ENCODE measurements at places on chromosomes 11 and 22. TPM values are rescaled to one million over a fixed set of nuclear protein-coding genes. Genes with fewer than 3 reads are reported as not detected.

The PDGFD gene
- total RNA-seq, result 40.4 TPM

The DEPDC7 gene
- total RNA-seq, result not detected

The CD3D gene
- not detected for total RNA-seq

The C22orf31 gene
- total RNA-seq, result not detected

The CARD18 gene
- total RNA-seq, result not detected

The MED19 gene
- 11.3 TPM for total RNA-seq

The SPDYC gene
- total RNA-seq, result not detected

The MRGPRF gene
- 52.6 TPM for total RNA-seq

The CADM1 gene
- total RNA-seq, result 40.2 TPM

The NLRP10 gene
- not detected for total RNA-seq

The RFPL3 gene
- not detected for total RNA-seq

The WT1 gene
- 125 TPM for total RNA-seq

The CCDC179 gene
- not detected for total RNA-seq

The TTC28 gene
- 121 TPM for total RNA-seq

The GRIK4 gene
- total RNA-seq, result 1.1 TPM

The TMEM45B gene
- 0.29 TPM for total RNA-seq

The DLG2 gene
- total RNA-seq, result 28.4 TPM

The SERHL2 gene
- 9.1 TPM for total RNA-seq

The CSRP3 gene
- not detected for total RNA-seq

The CXCR5 gene
- not detected for total RNA-seq

The FDX1 gene
- total RNA-seq, result 11.4 TPM

The PRDM11 gene
- total RNA-seq, result 7.4 TPM

The CD248 gene
- total RNA-seq, result 91.2 TPM

The OR10D3 gene
- not detected for total RNA-seq

The ALG9 gene
- total RNA-seq, result 60.2 TPM

The PRR5L gene
- total RNA-seq, result 40.3 TPM

The DUSP8 gene
- total RNA-seq, result 4.4 TPM

The CYB5R2 gene
- total RNA-seq, result 10.5 TPM

The GRM5 gene
- total RNA-seq, result 2.2 TPM

The PRAME gene
- not detected for total RNA-seq

The MRGPRE gene
- total RNA-seq, result not detected

The E2F8 gene
- total RNA-seq, result not detected

The PAMR1 gene
- 26.8 TPM for total RNA-seq

The STK33 gene
- total RNA-seq, result 30.0 TPM

The SAAL1 gene
- total RNA-seq, result 14.8 TPM
